A172 (cell line): ENCODE measurements at places on chromosomes 3 and 15.

GRCh38 chr15:78928616-78929093, 16.2 kb downstream of the CTSH start:
- no peak for DNase-seq

DNA sequence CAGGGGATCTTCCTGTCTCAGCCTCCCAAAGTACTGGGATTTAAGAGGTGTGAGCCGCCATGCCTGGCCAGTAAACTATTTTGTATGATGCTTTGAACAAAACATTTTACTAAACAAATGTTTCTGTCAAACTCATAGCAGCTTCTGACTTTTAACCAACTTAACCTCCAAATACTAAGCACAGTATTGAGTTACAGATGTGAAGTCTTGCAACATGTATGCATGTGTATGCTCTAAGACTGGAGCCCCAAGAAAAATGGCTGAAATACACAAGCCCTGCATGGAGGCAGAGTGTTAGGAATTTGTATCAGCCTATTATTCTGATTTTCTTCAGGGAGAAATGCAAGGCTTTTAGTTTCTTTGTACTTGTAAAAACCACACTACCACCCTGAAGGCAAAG, 137.1 kb downstream of the CBLB start:
- no peak for DNase-seq

GRCh38 chr3:72388117-72388516, 460.1 kb downstream of the SHQ1 start:
- no peak for DNase-seq

GRCh38 chr3:37751967-37752648, 109.6 kb upstream of the CTDSPL start:
- no peak for DNase-seq

- no peak for DNase-seq
These were observed 49.4 kb upstream of the INSYN1 start for GRCh38 chr15:73802431-73803041.

- no peak for DNase-seq
These were observed 617.1 kb downstream of the NR2F2 start for GRCh38 chr15:96947296-96948229.

DNA sequence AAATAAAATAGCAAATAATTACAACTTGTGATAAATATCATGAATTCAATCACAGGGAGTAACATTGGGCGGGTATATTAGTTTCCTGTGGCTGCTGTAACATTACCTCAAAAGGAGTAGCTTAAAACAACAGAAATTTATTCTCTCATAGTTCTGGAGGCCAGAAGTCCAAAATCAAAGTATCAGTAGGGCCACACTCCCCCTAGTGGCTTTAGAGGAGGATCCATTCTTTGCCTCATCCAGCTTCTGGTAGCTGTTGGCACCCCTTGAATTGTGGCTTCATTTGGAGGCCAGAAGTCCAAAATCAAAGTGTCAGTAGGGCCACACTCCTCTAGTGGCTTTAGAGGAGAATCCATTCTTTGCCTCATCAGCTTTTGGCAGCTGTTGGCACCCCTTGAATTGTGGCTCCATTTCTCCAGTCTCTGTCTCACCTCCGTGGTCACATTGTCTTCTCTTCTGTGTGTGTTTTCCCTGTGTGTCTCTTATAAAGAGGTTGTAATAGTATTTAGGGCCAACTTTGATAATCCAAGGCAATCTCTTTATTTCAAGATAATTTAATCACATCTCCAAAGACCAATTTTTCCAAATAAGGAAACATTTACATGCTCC, 3.1 kb upstream of the CFAP20DC start:
- DNase-seq: peak; percentile 35

DNA sequence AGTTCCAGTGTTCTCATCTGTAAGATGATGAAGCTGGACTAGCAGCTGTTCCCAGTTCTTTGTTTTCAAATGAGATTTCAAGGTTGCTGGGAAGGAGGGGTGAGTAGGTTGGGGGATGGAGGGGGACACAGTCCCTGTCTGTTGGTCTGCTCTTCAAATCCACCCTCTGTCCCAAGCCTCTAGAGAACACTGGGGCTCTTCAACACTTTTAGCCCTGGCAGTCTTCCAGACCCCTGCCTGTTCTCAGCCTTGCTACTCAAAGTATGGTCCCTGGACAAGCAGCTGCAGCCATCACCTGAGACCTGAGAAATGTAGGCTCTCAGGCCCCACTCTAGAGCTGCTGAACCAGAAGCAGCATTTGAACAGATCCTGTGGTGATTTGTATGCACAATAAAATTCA, 41.3 kb downstream of the NEK11 start:
- no peak for DNase-seq

DNA sequence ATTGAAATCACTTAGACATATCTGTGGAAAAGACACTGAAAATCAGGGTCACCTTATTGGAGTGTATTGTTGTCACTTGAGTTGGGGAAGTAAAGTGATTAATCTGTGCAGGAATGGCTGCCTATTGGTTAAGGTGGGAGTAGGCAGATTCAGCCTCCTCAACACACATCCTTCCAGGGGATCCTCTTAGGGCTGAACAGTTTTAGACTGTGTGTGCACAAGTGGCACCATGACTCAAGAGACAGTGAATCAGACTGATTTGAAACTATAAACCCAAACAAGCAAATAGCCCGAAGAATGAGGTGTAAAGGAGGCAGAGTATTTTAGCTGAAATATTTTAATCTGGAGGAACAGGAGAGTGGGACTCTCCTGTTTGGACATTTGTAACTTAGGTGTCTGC, 4.9 kb downstream of the ABHD17C start:
- DNase-seq: no peak

- DNase-seq: no peak
These were observed 42.2 kb downstream of the PDZRN3 start for GRCh38 chr3:73582535-73582934.

DNA sequence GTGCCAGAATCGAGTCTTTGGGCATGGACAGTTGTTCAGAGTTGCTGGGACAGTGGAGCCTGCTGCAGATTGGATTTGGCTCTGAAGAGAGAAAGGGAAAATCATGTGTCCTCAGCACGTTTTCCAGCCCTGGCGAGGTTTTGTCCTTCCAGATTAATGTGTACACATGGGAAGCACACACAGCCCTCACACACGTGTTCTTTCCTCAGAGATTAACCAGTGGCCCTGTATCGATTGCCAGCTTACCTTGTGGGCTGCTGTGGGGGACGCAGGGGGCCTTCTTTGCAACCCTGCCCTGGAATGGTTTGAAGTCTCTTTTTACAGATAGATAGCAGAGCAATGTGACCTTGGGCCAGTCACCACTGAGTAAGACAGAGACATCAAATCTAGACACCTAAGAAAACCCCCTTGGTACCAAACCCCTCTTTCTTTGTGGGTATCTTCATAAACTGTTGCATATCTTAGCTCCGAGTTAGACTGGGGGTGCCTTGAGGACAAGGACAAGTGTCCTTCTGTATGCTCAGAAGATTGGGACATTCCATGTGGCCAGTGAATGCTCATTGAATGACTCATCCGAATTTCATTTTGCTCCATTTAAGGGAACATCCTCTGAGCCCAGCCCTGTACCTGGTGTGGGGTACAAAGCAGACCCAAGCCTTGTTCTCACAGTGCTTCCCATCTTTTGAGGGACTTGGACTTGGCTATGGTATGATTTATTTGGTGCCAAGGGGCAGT, 48.0 kb downstream of the SMAD6 start:
- DNase-seq: no peak

DNA sequence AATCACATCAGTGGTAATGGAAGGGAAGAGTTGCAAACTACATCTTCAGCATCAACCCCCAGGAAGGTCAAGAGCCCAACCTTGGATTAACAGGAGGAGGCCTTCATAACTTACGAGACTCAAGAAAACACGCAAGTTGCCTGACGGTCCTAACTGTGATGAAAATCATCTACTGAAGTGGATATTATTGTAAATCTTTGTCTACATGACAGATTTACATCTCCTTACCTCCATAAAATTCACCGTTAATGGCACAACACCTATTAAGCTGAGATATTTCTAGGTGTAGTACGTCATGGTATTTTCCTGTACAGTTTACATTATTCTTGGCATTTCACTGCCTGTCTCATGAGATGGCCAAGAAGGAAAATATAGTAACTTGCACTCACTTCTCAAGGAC, 332.0 kb downstream of the NSUN3 start:
- DNase-seq: no peak

DNA sequence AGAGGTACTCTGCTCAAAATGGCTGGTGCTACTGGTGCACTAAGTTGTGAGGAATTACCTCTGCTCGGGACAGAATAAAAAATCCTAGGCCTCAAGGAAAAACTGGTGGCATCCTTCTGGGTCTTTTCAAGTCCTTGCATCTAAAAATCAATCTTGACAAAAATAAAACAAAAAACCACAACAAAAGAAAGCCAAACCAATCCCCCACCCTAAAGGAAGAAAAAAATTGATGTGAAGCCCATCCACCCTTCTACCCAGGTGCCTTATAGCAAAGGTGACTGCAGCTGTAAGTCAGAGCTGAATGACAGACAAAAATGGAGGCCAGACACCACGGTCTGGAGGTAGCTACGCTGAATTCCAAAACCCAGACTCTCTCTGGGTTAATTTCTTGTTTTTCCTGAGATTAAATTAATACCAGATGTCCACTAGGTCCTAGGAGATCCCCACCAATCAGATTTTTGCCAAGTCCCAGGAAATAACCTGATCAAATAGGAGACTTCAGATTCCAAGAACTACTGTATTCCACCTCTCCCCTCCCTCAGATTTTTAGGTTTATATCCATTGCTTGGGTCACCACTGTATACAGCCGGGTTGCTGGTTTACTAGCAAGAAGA, 33.5 kb downstream of the ABCC5 start:
- no peak for DNase-seq

GRCh38 chr3:160773722-160774121, 17.7 kb downstream of the PPM1L start:
- no peak for DNase-seq

- peak; percentile 35 for DNase-seq
These were observed 168.0 kb downstream of the FOXB1 start for GRCh38 chr15:60172143-60172542.

DNA sequence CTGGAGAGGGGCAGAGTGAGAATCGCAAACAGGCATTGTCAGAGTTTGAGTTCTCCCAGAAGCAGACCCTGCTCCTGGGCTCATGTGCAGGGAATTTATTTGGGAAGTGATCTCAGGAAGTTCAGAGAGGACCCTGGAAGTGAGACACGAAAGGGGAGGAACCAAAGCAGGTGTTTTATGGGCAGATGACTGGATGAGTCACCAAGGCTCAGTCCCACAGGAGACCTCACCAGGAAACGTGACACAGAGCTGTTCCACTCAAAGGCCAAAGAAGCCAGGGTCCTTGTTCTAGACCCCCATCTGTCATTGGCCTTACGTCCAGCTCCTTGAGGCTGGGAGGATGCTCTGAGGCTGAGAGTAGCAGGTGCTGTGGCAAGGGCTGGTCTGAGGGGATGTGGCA, 43.4 kb upstream of the SEC22A start:
- DNase-seq: peak; percentile 38

DNA sequence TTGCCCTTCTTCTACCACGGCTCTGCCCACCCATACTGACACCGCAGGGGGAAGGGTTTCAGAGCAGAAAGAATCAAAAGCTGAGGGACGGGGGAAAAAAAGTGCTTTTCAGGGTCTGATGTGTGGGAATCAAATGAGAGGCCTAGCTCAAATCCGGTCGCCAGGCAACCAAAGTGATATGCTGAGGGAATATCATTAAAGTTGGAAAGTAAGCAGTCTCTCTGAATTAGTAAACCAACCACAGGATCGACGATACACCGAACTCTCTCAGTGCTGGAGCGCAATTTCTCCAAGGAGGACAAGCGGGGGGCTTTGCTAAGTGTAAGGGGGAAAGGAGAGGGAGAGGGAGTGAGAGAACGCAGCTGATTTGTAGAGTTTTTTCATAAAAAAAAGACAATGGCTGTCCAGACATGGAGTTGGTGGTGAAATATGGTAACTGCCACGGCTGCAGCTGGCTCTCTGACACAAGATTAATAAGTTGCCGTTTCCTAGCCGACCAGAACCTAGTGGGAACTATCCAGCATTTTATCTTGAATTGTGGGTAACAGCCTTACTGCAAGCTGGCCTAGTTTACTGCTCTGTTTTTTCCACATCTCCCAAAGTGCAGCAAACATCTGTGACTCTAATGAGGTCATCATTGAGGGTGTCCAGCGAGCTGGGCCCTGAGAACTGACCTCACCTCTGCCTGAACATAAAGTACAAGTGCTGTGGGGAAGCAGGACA, 530.2 kb downstream of the SOX2 start:
- DNase-seq: peak; percentile 75

GRCh38 chr3:113225286-113225685, 13.9 kb downstream of the BOC start:
- no peak for DNase-seq

DNA sequence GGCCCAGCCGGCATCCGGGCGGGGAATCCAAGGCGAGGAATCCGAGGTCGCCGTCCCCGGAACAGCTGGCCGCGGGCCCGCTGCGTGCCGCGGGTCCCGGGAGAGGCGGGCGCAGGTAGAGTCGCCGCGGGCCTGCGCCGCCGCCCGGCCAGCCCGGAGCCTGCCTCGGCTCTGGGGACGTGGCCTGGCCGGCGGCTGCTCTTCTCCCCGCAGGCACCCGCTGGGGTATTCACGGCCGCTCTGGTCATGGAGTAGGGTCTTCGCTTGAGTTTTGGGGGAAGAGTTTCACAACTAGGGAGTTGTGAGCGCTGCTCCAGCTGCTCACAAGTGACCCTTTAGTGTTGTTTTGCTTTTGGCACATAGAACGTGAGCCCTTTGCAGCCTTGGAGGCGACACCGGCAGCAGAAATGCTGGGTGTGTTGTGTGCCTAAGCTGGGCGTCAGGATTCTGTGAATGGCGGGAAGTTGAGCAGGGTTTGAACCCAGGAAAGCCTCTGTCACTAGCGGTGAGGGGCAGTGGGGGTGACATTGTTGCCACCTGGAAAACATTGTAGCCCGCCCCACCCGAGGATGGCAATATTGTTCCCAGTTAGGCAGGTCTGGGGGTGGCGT, 4.0 kb downstream of the TRIM71 start:
- DNase-seq: no peak

DNA sequence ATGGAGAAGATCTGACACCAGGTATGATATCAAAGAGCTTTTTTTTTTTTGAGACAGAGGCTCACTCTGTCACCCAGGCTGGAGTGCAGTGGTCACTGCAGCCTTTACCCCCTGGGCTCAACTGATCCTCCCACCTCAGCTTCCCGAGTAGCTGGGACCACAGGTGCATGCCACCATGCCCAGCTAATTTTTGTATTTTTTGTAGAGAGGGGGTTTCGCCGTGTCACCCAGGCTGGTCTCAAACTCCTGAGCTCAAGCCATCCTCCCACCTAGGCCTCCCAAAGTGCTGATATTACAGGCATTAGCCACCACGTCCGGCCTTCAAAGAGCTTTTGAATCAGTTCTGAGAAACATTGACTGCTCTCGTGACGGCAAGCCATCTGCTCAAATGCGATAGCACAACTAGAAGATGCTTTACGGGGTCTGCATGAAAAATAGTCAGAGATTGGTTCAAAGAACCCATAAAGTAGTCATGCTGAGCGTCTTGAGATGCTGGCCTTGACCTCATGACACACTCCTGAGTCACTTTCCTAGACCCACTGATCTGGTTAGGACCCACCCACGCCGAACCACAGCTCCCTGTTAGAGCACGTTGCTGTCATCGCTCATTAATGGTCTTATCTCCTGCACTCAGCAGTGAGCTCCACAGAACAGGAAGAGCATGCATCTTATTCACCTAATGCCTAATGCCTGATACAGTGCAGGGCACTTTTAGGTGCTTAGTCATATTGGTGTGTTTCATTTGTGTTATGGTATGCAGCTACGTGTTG, 57.0 kb upstream of the NR2F2 start:
- DNase-seq: peak; percentile 99

- no peak for DNase-seq
These were observed 128.0 kb downstream of the GMNC start for GRCh38 chr3:190734490-190734889.
